Suprapubic skin (tissue), 4 donors: ENCODE measurements at places on chromosomes 5 and 9. TPM values are rescaled to one million over a fixed set of nuclear protein-coding genes. Genes with fewer than 3 reads are reported as not detected.

DNAH5 gene
- total RNA-seq, result 0.56 TPM

TXNDC8 gene
- not detected for total RNA-seq

- no peak overlapping the region for H3K27ac ChIP-seq
- DNase-seq, result no peak
- H3K4me3 ChIP-seq, result no peak overlapping the region
- H3K27me3 ChIP-seq, result peaks cover 85% of the 10 kb centered on the region
- no peaks in the 10 kb centered on the region for H3K36me3 ChIP-seq
Measured at GRCh38 chr5:176738637-176739250, 71.6 kb upstream of the UNC5A start.

DNA sequence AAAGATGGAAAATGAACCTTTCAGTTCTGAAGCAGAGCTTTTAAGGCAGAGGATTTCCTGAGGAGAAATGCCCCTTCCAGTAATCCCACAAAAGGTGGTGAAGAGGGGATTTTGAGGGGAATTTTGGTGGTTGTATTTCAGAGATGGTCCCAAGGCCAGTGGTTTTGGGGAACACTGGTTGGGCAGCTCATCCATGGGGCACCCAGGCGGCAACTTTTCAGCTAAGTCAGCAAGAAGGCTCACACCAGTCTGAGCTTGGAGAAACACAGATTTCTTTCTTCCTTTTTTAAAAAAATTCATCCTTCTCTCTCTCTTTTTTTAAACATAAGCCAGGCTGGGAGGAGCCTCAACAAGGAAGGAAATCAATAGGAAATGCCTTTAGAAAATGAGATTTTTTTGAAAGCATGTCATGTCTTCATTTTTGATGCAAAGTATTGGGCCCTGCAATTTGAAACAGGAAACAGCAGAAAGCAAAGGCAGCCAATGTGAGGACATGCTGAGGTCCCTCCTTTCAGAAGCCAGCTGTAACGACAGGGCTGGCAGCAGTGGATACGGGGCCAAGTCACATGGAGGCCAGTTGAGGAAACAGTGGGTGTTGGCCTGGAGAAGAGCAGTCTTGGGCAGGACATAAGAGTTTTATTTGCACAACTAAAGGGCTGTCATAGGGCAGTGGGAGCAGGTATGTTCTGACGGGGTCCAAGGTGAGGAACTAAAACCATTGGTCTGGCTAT lies 155.3 kb upstream of the KLF4 start:
- H3K36me3 ChIP-seq, result no peaks in the 10 kb centered on the region
- peak overlapping the region; percentile 7 for H3K27ac ChIP-seq
- peaks cover 9% of the 10 kb centered on the region for H3K4me1 ChIP-seq
- H3K27me3 ChIP-seq, result no peaks in the 10 kb centered on the region
- DNase-seq, result peak; percentile 85

DNA sequence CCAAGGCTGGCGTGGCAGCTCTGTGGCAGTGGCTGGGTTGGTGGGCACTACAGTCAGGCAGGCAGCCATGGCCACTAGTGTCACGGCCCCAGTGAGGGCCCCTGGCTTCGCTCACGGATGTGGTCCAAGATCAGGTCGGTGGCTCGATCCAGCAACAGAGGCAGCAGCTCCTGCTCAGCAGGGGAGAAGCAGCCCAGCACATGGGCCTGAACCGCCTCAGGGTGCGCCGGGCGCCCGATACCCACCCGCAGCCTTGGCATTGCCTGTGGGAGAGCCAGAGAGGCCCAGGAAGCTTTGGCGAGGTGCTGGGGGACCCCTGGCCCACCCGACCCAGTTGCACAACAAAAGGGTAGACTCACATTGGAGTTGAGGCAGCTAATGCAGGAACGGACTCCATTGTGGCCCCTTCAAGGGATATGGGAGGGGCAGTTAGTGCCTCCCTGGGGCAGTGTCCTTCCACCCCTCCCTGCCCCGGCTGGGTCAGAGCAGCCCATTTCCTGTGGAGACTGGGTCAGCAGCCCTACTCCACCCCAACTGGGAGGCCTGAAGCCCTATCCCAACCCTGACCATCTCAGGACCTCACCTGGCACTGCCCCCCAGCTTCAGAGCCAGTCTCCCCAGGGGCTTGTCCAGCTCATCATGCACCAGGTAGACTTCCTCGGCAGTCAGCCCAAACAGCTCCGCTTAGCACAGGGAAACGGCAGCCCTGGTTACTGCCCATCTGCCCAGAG lies 1.3 kb downstream of the PTRH1 start:
- no peak for DNase-seq
- H3K4me1 ChIP-seq, result peaks cover 20% of the 10 kb centered on the region
- H3K4me3 ChIP-seq, result peak overlapping the region; percentile 70
- no peaks in the 10 kb centered on the region for H3K27me3 ChIP-seq

GRCh38 chr5:132381614-132382013 lies 12.1 kb downstream of the SLC22A5 start:
- H3K4me1 ChIP-seq, result peaks cover 40% of the 10 kb centered on the region
- no peak overlapping the region for H3K4me3 ChIP-seq
- H3K27me3 ChIP-seq, result no peaks in the 10 kb centered on the region
- H3K27ac ChIP-seq, result no peak overlapping the region
- peaks cover 3% of the 10 kb centered on the region for H3K36me3 ChIP-seq
- no peak for DNase-seq

- H3K27ac ChIP-seq, result no peak overlapping the region
- H3K4me3 ChIP-seq, result no peak overlapping the region
- H3K36me3 ChIP-seq, result no peaks in the 10 kb centered on the region
- no peak for DNase-seq
- no peaks in the 10 kb centered on the region for H3K27me3 ChIP-seq
Measured at GRCh38 chr5:84403773-84404172, 19.1 kb upstream of the EDIL3 start.

GRCh38 chr9:72299017-72299603 lies 65.9 kb downstream of the ZFAND5 start:
- H3K27ac ChIP-seq, result no peak overlapping the region
- H3K36me3 ChIP-seq, result no peaks in the 10 kb centered on the region
- H3K27me3 ChIP-seq, result no peaks in the 10 kb centered on the region
- no peak for DNase-seq
- no peak overlapping the region for H3K4me3 ChIP-seq
